ENCODE measurements at places on chromosomes 2 and 18.

GRCh38 chr2:191804766-191805165 is 42.1 kb downstream of the CAVIN2 start:
- H3K27ac ChIP-seq = no peak overlapping the region
- no peaks in the 10 kb centered on the region for H3K36me3 ChIP-seq
- DNase-seq = no peak
- no peaks in the 10 kb centered on the region for H3K4me1 ChIP-seq
- no peak overlapping the region for H3K4me3 ChIP-seq

GRCh38 chr2:202017940-202018339 is 15.7 kb upstream of the FZD7 start:
- H3K36me3 ChIP-seq = no peaks in the 10 kb centered on the region
- no peaks in the 10 kb centered on the region for H3K27me3 ChIP-seq
- no peak for DNase-seq
- H3K27ac ChIP-seq = no peak overlapping the region

DNA sequence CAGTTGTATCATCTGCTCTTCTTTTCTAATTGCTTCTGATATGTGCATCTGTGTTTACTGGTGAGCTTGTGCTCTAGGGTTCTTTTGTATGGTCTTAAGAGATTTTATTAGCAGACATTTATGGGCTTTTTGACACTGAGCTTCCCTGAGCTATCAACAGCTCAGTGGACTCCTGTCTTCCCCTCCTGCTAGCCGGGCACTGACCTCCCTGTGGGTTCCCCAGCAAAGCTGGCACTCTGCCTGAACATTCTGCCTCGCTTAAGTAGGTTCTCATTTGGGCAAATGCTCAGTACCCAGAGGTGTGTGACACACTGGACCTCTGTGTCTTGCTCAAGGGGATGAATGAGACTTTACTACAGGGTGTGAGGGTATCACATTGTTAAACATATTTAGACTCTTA is 15.8 kb downstream of the TRAF3IP1 start:
- H3K4me1 ChIP-seq = no peaks in the 10 kb centered on the region
- no peak overlapping the region for H3K4me3 ChIP-seq
- no peaks in the 10 kb centered on the region for H3K27me3 ChIP-seq
- H3K27ac ChIP-seq = no peak overlapping the region

DNA sequence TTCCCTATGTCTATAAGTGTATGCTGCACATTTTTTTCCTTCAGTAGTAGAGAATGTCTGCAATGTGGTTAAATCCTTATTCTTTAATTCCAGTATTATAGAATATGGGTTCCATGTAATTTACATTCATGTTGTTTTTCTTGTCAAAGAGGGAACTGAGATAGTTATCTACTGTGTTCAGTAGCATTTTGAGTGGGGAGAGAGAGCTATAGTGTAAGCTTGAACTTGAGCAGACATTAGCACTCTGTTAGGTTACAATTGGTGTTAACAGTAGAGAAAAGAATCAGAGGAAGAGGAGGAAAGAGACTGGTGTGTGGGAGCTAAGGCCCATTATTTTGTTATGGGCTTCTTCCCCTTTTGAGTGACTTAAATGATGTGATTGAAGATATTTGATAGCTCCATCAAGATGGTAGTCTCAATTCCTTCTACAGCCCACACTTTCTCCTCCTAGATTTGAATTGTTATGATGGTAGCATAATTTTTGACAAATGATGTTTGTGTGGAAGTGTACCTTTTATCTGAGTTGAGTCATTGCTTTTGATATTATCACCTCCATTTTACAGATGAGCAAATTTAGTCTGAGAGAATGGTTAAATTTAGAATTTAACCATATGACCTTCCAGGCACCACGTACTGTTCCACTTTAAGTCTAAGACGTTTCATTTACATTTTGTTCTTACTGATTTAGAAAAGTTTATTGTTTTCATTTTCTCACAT is 71.3 kb downstream of the FMNL2 start:
- H3K4me1 ChIP-seq = peaks cover 4% of the 10 kb centered on the region
- no peak overlapping the region for H3K4me3 ChIP-seq
- H3K27ac ChIP-seq = no peak overlapping the region
- H3K36me3 ChIP-seq = no peaks in the 10 kb centered on the region

GRCh38 chr2:114426756-114427155 is 15.7 kb upstream of the DPP10 start:
- H3K4me1 ChIP-seq = no peaks in the 10 kb centered on the region
- no peaks in the 10 kb centered on the region for H3K27me3 ChIP-seq
- H3K27ac ChIP-seq = no peak overlapping the region
- no peak for DNase-seq
- H3K4me3 ChIP-seq = no peak overlapping the region

DNA sequence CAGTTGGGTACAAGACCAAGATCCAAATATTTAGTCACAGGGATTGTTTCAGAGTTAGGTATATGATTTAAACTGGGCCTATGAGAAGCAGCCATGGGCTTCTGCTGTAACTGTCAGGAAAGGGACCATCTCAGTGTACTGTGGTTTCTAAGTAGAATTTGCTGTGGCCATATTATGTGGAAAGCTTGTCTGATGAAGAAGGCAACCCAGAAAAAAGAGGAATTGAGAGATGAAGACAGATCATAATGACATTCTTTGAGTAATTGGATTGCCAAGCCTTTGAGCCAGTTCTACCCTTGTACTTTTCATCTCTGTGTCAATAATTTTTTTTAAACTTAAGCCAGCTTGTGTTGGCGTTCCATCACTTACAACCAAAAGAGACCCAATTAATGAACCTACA is 259.6 kb downstream of the NUP35 start:
- no peaks in the 10 kb centered on the region for H3K36me3 ChIP-seq
- no peaks in the 10 kb centered on the region for H3K27me3 ChIP-seq
- no peak overlapping the region for H3K4me3 ChIP-seq
- no peak overlapping the region for H3K27ac ChIP-seq
- no peak for DNase-seq

GRCh38 chr18:56921896-56922480 is 224.9 kb upstream of the BOD1L2 start:
- H3K4me1 ChIP-seq = no peaks in the 10 kb centered on the region
- no peak for DNase-seq
- no peak overlapping the region for H3K4me3 ChIP-seq
- no peaks in the 10 kb centered on the region for H3K36me3 ChIP-seq

- H3K4me1 ChIP-seq = no peaks in the 10 kb centered on the region
- DNase-seq = no peak
- no peak overlapping the region for H3K27ac ChIP-seq
- no peaks in the 10 kb centered on the region for H3K36me3 ChIP-seq
Observed at GRCh38 chr2:17626986-17627385, 86.5 kb downstream of the VSNL1 start.

DNA sequence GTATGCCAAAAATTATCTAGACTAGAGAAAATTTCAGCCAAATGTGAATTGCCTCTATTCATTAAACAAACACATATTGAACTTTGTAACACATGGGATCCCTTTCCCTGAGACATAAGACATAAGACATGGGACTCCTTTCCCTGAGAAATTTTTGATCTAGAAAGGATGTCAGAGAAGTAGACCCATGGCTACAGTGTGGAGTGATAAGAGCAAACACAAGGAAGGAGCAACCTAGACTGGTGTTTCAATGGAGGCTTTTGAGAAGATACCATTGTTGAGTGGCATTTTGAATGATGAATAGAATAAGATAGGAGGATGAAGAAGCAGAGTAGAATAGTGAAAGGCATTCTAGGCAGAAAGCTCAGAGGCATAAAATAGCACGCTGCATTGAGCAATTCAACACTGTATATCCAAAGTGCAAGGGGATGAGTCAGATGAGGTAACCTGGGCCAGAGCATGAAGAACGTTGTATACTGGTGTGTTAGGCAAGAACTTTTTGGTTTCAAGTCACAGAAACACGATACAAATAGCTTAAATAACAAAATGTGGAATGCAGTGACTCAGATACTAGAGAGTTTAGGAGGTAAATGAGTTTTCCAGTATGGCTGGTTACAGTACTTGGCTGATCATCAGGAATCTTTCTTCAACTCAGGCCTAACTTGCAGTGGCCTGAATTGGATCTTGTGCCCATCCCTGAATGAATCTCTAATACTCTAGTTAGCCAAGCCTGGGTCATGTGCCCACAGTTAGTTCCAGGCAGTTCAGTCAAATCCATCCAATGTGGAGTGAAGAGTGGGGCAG is 129.8 kb upstream of the TANK start:
- no peak overlapping the region for H3K27ac ChIP-seq
- no peaks in the 10 kb centered on the region for H3K36me3 ChIP-seq
- no peak overlapping the region for H3K4me3 ChIP-seq
- H3K4me1 ChIP-seq = no peaks in the 10 kb centered on the region
- DNase-seq = no peak

DNA sequence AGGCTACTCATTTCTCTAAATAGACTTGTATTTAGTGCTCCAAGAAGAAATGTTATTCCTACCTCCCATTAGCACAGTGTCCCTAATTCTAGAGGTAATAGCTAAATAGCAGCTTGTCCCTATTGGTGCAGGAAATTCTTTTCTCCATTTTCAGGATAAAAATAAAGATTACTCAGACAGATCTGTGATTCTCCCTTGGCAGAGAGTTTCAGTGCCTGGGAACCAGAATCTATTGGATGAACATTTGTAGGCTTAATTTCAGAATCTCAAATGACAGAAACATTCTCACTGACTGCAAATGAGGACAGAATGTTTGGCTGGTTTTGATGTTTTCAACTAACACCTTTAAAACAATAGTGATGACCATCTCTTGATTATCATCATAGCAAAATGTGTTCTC is 33.3 kb upstream of the LGALSL start:
- no peaks in the 10 kb centered on the region for H3K36me3 ChIP-seq
- no peak overlapping the region for H3K4me3 ChIP-seq
- no peaks in the 10 kb centered on the region for H3K27me3 ChIP-seq
- no peak for DNase-seq
- no peaks in the 10 kb centered on the region for H3K4me1 ChIP-seq

GRCh38 chr2:27954221-27954673 is 63.7 kb downstream of the BABAM2 start:
- no peaks in the 10 kb centered on the region for H3K27me3 ChIP-seq
- no peak for DNase-seq
- no peaks in the 10 kb centered on the region for H3K4me1 ChIP-seq
- no peak overlapping the region for H3K4me3 ChIP-seq
- H3K36me3 ChIP-seq = no peaks in the 10 kb centered on the region
- H3K27ac ChIP-seq = no peak overlapping the region

- H3K27ac ChIP-seq = no peak overlapping the region
- DNase-seq = no peak
- no peaks in the 10 kb centered on the region for H3K27me3 ChIP-seq
- no peaks in the 10 kb centered on the region for H3K36me3 ChIP-seq
- no peak overlapping the region for H3K4me3 ChIP-seq
- H3K4me1 ChIP-seq = no peaks in the 10 kb centered on the region
Observed at GRCh38 chr2:138559641-138560040, 58.1 kb downstream of the SPOPL start.

- no peaks in the 10 kb centered on the region for H3K27me3 ChIP-seq
- peaks cover 5% of the 10 kb centered on the region for H3K4me1 ChIP-seq
- H3K27ac ChIP-seq = no peak overlapping the region
- DNase-seq = no peak
- no peaks in the 10 kb centered on the region for H3K36me3 ChIP-seq
- no peak overlapping the region for H3K4me3 ChIP-seq
Observed at GRCh38 chr2:61670591-61671501, 132.7 kb upstream of the XPO1 start.

- no peaks in the 10 kb centered on the region for H3K4me1 ChIP-seq
- no peaks in the 10 kb centered on the region for H3K27me3 ChIP-seq
- DNase-seq = no peak
- H3K27ac ChIP-seq = no peak overlapping the region
- no peaks in the 10 kb centered on the region for H3K36me3 ChIP-seq
Observed at GRCh38 chr2:162731917-162732804, 106.4 kb downstream of the KCNH7 start.

- H3K27me3 ChIP-seq = peaks cover 100% of the 10 kb centered on the region
- no peak overlapping the region for H3K27ac ChIP-seq
- DNase-seq = no peak
- H3K4me1 ChIP-seq = peaks cover 9% of the 10 kb centered on the region
Observed at GRCh38 chr2:176157499-176158185, 535 bp downstream of the HOXD3 start.

- no peaks in the 10 kb centered on the region for H3K4me1 ChIP-seq
- no peaks in the 10 kb centered on the region for H3K27me3 ChIP-seq
- DNase-seq = no peak
- H3K4me3 ChIP-seq = no peak overlapping the region
- no peaks in the 10 kb centered on the region for H3K36me3 ChIP-seq
Observed at GRCh38 chr18:54169431-54170403, 54.8 kb downstream of the MBD2 start.

DNA sequence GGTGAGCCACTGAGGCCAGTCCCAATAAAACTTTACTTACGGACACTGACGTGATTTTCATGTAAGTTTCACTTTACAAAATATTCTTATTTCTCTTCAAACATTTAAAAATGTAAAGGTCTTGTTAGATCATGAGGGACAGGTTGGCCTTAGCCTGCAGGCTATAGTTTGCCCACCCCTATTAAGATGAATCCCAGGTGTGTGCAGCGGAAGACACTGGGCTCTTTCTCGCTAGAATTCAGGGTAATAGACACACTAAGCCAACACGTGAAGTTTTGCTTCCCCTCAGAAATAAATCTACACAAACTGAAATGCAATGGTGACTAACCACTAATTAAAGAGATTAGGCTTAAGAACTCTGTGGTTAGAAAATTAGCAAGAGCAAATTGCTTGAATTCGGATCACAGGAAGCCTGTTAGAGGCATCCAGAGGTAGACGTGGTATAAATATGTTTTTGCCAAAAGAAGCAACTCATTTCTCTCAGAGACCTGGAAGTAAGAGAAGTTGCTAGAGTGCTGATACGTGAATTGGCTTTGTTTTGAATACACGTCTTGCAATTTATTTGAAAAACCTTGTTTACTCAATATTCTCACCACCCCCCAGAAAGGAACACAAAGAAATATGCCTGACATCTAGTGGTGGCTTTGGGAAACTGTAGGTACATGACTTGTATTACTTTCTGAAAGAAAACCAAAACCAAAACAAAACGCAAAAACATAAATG is 151.6 kb downstream of the DTNB start:
- H3K27me3 ChIP-seq = no peaks in the 10 kb centered on the region
- H3K4me3 ChIP-seq = no peak overlapping the region
- H3K36me3 ChIP-seq = no peaks in the 10 kb centered on the region
- H3K4me1 ChIP-seq = no peaks in the 10 kb centered on the region
- no peak overlapping the region for H3K27ac ChIP-seq
- no peak for DNase-seq

GRCh38 chr18:2642771-2643170 is 12.8 kb upstream of the SMCHD1 start:
- no peaks in the 10 kb centered on the region for H3K4me1 ChIP-seq
- no peaks in the 10 kb centered on the region for H3K27me3 ChIP-seq
- H3K36me3 ChIP-seq = no peaks in the 10 kb centered on the region
- no peak for DNase-seq
- no peak overlapping the region for H3K27ac ChIP-seq

- no peak overlapping the region for H3K4me3 ChIP-seq
- no peak overlapping the region for H3K27ac ChIP-seq
- H3K4me1 ChIP-seq = no peaks in the 10 kb centered on the region
- DNase-seq = no peak
Observed at GRCh38 chr18:54794823-54795222, 33.5 kb upstream of the RAB27B start.

DNA sequence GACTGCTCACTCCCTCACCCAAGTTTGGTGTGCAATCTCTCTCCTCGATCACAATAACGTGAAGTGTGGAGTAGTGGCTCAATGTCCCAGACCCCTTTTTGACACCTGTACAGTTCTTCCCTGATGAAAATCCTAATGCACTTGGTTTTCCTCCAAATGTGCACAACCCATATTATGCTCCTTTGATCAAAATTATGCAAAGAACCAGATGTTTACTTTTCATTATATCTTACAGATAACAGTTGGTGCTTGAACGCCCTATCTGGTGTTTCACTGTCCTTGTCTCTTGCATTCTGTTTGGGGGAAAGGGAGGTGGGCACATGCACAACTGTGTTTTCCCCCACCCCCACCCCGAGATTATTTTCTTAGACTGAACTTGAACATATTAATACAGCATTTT is 85.0 kb upstream of the CREB1 start:
- H3K4me1 ChIP-seq = no peaks in the 10 kb centered on the region
- H3K36me3 ChIP-seq = no peaks in the 10 kb centered on the region
- no peaks in the 10 kb centered on the region for H3K27me3 ChIP-seq
